ENCODE measurements at places on chromosomes 16 and 17.

- no peak for DNase-seq
These were observed 56.1 kb downstream of the B9D1 start for GRCh38 chr17:19306160-19307111.

GRCh38 chr17:80927791-80928216 lies 63.8 kb upstream of the CHMP6 start:
- peak; percentile 83 for DNase-seq

GRCh38 chr16:46748775-46749705 lies 896 bp upstream of the MYLK3 start:
- no peak for DNase-seq

- no peak for DNase-seq
These were observed 86.2 kb upstream of the CDC42EP4 start for GRCh38 chr17:73397856-73398540.

- DNase-seq, result no peak
These were observed 54.1 kb downstream of the MEAK7 start for GRCh38 chr16:84450176-84450865.

GRCh38 chr16:53087101-53087500 lies 32.3 kb downstream of the CHD9 start:
- DNase-seq, result peak; percentile 84

DNA sequence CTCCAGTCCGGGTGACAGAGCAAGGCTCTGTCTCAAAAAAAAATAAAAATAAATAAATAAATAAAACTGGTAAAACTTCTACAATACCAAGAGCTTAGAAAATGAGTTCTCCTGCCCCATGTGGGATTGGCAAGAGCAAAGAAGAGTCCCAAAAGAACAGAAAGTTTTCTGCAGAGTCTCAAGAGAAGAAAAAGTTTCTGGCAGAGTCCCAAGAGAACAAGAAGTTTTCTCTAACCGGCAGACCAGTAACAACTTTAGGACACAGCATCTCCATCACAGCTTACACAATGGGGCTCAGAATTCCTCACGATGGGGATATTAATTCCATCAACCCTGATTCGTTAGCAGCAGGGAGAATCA lies 1.1 kb downstream of the SLC39A11 start:
- no peak for DNase-seq

DNA sequence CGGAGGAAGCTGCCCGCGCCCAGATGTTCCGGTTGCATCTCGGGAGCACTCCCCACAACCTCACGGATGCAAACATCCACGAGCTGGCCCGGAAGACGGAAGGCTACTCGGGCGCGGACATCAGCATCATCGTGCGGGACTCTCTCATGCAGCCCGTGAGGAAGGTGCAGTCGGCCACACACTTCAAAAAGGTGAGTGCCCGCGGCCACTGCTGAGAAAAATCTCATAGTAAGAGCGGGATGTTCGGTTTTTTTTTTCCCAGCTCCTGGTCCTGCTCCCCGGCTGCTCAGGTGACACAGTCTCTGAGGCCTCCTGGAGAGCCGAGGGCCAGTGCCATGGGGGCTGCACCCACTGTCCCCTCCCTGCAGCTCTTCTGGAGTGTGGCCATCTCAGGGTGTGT lies 9.3 kb downstream of the PDF start:
- no peak for DNase-seq

All from mesendoderm (in vitro differentiated cells).